ENCODE measurements at places on chromosomes 16 and 17. TPM values are rescaled to one million over a fixed set of nuclear protein-coding genes. Genes with fewer than 3 reads are reported as not detected.

- H3K27ac ChIP-seq, result no peak overlapping the region
These were observed 214.2 kb downstream of the RBFOX3 start for GRCh38 chr17:79396696-79397095.

GRCh38 chr16:87457709-87458423 is 35.0 kb downstream of the ZCCHC14 start:
- H3K36me3 ChIP-seq, result peaks cover 2% of the 10 kb centered on the region
- H3K4me1 ChIP-seq, result peaks cover 21% of the 10 kb centered on the region
- no peaks in the 10 kb centered on the region for H3K27me3 ChIP-seq

DNA sequence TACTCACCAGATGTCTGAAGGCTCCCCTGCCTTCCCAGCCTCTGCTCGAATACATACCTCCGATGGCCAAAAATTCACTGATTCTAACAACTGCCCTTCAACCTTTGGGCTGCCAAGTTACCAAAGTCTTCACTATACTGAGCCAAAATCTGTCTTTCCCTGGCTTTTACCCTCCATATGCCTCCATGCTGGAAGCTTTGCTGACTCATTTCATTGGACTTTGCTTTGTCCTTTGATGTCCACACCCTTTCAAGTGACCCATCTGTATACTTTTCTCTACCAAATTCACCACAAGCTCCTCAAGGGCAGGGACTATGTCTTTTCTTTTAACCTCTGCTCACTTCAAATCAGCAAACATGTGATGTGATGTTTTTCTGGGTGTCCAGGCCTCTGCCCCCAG is 21.0 kb upstream of the MTMR4 start:
- H3K27ac ChIP-seq, result peak overlapping the region; percentile 43
- no peak overlapping the region for H3K4me3 ChIP-seq
- H3K4me1 ChIP-seq, result peaks cover 7% of the 10 kb centered on the region
- H3K27me3 ChIP-seq, result peaks cover 46% of the 10 kb centered on the region
- H3K36me3 ChIP-seq, result peaks cover 3% of the 10 kb centered on the region

- no peaks in the 10 kb centered on the region for H3K27me3 ChIP-seq
- H3K4me3 ChIP-seq, result no peak overlapping the region
- DNase-seq, result no peak
- no peak overlapping the region for H3K27ac ChIP-seq
These were observed 4.1 kb downstream of the SNRNP25 start for GRCh38 chr16:57711-58110.

DNA sequence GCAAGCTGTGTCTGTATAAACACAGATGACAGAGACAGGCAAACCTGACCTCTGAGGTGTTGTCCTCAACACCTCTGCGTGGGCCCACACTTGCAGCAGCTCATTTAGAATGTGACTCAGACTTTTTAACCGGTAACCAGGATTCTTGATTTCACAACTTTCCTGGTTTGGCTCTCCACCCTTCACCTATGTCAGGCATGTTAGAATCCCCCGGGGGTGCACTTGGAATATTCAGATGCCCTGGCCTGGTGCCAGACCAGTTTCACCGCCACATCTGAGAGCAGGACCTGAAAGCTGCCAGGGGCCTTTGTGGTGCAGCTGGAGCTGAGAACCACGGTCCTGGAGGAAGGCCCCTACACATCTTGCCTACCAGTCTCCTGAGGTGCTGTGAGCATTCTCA is 4.8 kb downstream of the DHODH start:
- H3K27ac ChIP-seq, result peak overlapping the region; percentile 43
- DNase-seq, result no peak
- H3K36me3 ChIP-seq, result peaks cover 5% of the 10 kb centered on the region
- H3K4me3 ChIP-seq, result no peak overlapping the region
- peaks cover 15% of the 10 kb centered on the region for H3K4me1 ChIP-seq

DNA sequence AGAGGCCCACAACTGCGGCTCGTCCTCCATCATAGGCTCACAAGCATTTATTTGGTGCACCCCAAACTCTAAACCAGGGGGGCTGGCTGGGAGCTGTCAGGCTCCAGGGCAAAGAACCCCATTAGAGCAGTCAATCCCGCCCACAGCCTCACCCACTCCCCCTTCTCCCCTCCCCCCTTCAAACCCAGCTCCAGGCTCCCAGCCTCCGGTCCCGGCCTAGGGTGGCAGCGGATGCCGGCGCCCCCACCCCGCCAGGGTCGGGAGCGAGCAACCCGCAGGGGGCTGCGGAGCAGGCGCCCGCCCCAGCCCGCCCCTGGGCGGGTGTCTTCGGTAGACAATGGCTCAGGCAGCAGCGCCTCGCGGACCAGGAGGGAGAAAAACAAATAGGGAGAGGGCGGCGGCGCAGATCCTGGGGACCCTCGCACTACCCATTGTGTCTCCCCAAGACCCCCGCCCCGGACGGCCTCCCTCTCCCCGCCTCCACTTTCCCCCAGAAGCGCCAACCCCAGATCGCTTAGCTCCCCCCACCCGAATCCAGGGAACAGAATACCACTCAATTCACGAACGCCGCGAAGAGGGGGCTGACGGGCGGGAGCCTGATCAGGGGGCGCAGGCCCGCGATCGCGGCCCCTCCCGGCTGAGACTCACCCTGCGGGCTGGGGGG is 572 bp downstream of the FAM171A2 start:
- DNase-seq, result no peak
- H3K4me1 ChIP-seq, result peaks cover 10% of the 10 kb centered on the region
- H3K4me3 ChIP-seq, result peak overlapping the region; percentile 80
- H3K27ac ChIP-seq, result no peak overlapping the region

DNA sequence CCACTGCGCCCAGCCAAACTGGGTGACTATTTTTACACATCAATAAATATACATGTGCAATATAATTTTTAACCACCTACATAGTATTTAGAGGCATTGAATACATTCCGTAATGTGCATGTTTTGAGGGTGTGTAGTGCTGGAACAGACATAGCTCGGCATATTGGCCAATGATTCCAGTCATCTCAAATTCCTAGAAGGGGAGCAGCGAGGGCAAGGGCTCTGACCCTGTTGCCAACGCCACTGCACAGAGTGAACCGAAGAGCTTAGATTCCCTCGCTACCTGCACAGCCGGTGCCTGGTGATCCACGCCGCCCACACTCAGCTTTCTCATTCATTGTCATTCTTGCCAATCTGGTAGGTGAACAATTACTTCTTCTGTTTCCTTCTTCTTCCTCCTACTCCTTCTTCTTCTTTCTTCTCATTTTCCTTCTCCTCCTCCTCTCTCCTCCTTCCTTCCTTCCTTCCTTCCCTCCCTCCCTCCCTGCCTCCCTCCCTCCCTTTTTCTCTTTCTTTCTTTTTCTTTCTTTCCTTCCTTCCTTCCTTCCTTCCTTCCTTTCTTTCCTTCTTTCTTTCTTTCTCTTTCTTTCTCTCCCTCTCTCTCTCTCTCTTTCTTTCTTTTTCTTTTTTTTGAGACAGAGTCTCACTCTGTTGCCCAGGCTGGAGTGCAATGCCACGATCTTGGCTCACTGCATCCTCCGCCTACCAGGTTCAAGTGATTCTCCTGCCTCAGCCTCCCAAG is 26.3 kb upstream of the ATP2A3 start:
- no peak overlapping the region for H3K27ac ChIP-seq
- peaks cover 3% of the 10 kb centered on the region for H3K4me1 ChIP-seq
- H3K36me3 ChIP-seq, result peaks cover 2% of the 10 kb centered on the region
- no peak for DNase-seq

- DNase-seq, result no peak
- H3K4me1 ChIP-seq, result no peaks in the 10 kb centered on the region
- no peaks in the 10 kb centered on the region for H3K36me3 ChIP-seq
- H3K4me3 ChIP-seq, result no peak overlapping the region
These were observed 93.3 kb downstream of the TNFRSF13B start for GRCh38 chr17:16878606-16879005.

- H3K36me3 ChIP-seq, result peaks cover 2% of the 10 kb centered on the region
- no peaks in the 10 kb centered on the region for H3K4me1 ChIP-seq
- DNase-seq, result no peak
- no peak overlapping the region for H3K4me3 ChIP-seq
- H3K27ac ChIP-seq, result peak overlapping the region; percentile 39
- H3K27me3 ChIP-seq, result no peaks in the 10 kb centered on the region
These were observed 52.3 kb downstream of the CYB5D2 start for GRCh38 chr17:4195306-4195705.

CCL17 gene
- not detected for total RNA-seq

DOC2B gene
- total RNA-seq, result 0.18 TPM

KRTAP4-1 gene
- not detected for total RNA-seq

CA10 gene
- 0.15 TPM for total RNA-seq

Data from T-helper 17 cell (primary cell).